Ecto neural progenitor cell (in vitro differentiated cells): ENCODE measurements at places on chromosomes 16 and 17.

- peak; percentile 80 for DNase-seq
Observed at GRCh38 chr16:27698266-27698665, 148.3 kb downstream of the KATNIP start.

- DNase-seq: no peak
Observed at GRCh38 chr17:45677770-45678169, 106.3 kb upstream of the CRHR1 start.

- no peak for DNase-seq
Observed at GRCh38 chr17:70288540-70289290, 119.4 kb downstream of the KCNJ2 start.

GRCh38 chr16:20851601-20852000, 45.3 kb downstream of the REXO5 start:
- no peak for DNase-seq

DNA sequence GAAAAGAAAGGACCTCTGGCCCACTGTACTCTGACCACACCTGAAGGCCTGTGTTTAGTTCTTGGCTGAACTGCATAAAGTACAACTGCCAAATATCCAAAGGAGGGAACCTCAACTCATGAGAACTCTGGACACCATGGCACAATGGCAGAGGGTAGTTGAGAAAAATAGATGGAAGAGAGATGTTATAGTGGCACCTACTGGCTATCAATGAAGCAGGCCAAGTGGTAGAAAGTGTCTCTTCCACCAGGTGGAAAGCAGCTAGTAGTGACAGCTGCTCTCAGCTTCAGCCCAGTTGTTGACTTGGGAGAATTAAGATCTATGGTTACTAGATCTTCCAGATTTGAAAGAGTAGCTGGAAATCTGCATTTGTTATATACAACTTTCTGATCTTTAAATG, 3.2 kb downstream of the MED31 start:
- no peak for DNase-seq
